ENCODE measurements at places on chromosomes 3 and 15.

- no peak for DNase-seq
These were observed 6.9 kb downstream of the NIPA2 start for GRCh38 chr15:22845289-22845900.

DNA sequence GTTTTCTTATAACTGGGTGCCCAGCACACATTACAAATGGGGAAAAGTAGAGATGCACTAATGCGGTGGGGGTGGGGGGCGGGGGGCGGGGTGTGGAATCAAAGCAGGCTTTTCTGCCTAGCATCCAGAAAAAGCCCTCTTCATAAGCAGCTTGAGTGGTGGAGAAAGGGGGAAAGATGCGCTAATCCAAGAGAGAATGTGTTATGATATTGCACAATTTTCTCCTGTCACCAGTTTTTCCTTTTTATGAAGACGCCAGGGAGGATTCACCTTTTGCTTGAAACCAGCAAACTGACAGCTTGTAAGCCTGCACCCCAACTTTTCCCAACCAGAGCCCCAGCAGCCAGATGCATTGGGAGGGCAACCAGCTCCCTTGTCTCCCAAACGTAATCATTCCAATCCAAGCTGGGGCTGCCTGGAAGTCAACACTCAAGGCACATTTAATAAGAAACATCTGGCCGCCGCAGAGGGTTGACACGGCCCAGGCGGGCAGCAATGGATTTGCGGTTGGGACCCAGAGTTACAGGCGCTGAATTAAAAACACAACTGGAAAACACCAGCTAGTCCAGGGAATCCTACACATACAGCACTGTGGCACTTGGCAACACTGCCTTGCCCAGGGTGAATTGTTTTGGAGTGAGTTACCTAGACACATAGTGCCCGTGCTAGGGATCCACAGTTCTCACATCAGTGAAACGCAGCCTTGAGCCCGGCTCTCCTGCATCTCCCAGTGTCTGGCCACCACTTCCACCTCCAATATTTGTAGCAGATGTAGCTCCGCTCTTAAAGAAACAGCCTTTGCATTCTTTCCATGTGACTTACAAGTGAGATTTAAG lies 218.5 kb upstream of the PRICKLE2 start:
- DNase-seq, result no peak

- no peak for DNase-seq
These were observed 44.7 kb downstream of the MYO1E start for GRCh38 chr15:59327942-59328341.

GRCh38 chr3:182258538-182259177 lies 534.6 kb upstream of the ATP11B start:
- DNase-seq, result peak; percentile 53

DNA sequence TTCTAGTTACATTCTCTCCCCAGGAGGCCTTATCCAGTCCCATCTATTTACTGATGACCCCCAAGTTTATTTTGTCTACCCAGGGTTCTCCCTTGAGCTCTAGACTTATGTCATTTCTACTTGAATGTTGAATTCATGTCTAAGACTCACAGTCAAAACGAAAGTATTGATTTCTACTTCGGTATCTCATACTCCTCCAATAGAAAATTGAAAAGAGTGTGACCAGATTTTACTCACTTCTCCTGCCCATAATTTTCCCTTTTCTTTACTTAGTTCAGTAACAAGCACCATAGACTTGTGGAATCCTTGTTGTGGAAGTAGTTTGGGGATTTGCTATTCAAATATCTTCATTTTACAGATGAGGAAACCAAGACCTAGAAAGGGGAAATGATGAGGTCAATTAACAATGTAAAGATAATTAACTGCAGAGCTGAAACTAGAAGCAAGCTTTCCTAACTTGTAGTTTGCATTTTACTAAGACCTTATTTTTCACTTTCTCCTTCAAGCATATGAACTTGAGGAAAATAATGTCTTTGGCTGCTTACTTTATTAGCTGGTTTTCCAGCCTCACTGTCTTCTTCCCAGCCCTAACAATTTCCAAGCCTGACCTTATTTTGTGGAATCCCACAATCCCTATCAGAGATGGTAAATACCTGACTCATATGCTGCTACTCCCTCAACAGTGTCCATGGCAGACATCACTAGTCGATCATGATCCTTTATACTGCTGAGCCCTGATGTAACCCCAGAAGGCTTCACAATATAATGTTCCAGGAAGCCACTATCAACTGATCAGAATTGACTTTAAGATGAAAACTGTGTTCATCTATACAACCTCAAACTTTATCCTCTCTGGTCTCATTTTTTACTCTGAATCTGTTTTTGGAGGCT lies 123.9 kb upstream of the AGBL1 start:
- DNase-seq, result no peak

DNA sequence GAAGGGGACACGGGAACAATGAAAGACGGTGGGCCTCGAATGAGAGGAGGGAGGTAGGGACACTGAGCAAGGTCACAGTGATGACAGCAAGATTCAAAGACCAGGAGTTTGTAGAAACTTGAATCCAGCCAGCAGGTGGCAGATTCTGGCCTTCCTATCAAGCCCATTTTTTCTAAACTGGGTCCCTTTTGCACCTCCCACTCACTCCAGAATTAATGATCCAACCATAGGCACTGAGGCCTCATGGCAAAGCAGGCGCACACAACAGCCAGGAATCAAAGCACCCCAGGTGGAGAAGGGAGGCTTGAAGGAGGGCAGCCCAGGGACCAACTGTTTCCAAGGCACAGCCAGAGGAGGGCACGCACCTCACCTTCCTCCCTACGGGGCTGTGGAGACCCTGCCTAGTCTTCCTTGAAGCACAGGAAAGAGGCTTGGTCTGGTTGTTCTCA lies 90.2 kb downstream of the ANP32A start:
- DNase-seq, result peak; percentile 55

DNA sequence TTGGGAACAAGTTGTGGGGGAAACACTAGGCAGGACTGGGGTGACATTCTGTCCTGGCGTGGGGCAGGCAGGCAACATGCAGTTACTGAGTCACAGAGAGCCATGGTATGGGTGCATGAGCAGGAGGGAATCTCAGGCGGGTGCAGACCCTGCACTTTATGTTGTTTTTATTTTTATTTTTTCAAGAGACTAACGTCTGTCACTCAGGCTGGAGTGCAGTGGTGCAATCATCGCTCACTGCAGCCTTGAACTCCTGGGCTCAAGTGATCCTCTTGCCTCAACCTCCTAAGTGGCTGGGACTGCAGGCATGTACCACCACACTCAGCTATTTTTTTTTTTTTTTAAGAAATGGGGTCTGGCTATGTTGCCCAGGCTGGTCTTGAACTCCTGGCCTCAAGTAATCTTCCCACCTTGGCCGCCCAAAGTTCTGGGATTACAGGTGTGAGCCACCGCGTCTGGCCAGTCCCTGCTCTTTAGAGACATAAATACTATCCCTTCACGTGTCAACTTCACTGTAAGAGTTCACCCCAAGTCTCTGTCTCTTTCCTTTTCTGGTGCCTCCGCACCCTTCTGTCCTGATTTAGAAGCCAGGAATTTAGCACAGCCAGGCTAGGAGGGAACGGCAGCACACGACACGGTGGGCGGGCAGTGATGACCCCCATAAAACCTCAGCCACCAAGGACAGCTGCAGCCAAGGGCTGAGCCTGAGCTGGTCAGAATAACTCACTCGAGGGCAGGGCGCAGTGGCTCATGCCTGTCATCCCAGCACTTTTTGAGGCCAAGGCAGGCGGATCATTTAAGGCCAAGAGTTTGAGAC lies 72.8 kb upstream of the IQSEC1 start:
- no peak for DNase-seq

DNA sequence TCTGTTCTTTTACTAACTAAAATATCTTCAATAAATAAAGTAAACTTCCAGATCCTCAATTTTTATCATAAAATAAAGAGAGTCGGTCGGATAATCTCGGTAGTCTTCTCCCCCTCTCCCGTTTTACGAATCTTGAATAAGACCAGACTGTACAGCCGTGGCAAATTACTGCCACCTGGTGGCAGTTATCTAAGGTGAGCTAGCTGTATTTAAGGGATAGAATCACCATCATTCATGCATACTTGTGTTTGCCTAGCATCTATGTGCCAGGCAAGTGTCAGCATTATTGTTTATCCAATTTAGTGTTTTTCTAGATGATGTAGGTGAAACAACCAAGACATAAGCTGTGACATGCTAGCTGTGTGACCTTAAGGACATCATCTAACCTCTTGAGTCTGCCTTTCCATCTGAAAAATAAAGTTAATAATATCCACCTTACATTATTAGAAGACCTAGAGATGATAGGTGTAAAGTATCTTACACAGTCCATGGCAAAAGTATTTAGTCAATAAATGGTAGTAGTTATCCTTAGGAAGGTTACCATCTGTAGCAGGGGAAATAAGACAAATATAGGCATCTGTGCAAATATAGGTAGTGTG lies 21.3 kb downstream of the DUT start:
- peak; percentile 87 for DNase-seq

DNA sequence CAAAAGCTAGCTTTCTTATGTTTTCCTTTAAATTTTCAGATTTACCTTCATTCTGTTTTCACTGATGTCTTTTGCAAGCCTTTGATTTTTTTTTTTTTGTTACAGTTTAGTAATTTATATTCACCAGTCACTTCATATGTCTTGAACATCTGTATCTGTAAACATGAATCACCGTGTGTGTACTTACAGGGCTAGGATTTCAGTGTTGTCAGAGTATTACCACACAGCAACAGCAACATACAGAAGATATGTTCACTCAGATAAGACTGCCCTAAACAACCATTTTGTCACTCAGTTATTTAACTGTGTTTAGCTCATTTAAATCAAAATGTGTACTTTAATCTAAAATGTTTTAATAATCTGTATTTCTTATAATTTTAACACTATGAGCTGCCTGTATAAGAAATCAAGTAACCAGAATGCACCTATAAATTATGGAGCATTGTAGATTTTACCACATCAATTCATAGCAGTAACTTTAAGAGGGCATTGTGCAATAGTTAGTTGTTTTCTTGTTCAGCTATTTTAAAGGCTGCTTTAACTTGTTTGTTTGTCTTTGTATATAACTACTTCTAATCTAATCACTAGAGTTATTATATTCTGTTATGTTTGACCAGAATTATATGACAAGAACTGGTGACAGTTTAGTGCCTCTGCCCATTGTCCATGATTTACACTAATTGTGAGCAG lies 50.4 kb downstream of the GHSR start:
- no peak for DNase-seq

DNA sequence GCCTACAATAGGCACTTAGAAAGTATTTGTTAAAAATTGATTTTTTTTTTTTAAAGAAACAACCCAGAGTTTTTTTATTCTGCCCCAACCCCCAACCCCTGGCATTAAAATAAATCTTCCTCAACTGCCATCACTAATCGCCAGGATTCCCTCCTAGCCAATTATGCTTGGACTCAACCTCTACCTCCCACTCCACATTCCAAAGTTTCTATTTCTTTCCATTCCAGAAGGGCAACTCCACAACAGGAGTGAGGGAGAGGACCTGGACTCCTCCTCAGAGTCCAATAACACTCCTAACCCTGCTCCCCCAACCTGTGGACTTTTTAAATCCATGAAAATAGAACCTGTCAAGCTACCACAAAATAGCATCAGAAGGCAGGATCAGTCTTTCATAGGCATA lies 99.4 kb downstream of the ADAMTS9 start:
- DNase-seq, result no peak

- DNase-seq, result no peak
These were observed 386.5 kb upstream of the PROK2 start for GRCh38 chr3:72171463-72171881.

Data from NAMALWA (cell line).